ENCODE measurements at places on chromosomes 4 and X. TPM values are rescaled to one million over a fixed set of nuclear protein-coding genes. Genes with fewer than 3 reads are reported as not detected.

DNA sequence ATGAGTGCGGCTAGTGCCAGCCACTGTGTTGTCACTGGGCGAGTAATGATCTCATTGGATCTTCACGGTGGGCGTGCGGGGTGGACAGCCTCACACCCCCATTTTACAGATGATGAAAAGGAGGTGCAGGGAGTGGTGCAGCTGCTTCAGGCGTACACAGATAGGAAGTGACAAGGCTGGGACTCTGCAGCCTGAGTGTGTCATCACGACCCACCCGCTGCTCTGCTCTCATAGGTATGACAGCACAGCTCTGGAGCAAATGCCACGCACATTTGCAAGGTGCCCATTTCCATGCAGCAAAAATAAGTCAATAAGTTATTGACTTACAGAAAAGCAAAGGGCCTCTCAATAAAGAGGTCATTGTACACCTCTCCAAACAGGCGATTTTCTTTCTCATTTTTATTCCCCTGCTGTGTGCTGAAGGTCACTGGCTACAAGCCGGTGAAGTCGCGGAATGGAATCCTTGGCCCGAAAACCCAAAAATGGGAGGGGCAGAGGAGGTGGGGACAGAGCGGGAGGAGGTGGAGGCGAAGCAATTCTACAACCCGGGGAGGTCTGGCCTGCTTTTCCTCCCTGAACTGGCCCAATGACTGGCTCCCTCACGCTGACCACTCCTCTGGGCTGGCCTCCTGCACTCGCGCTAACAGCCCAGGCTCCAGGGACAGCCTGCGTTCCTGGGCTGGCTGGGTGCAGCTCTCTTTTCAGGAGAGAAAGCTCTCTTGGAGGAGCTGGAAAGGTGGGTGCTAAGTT is at the start of gene SOD3:
SOD3 (plus strand) TSS at position 658 of the 750 bp plus-strand sequence. CDS start 3,949 bp downstream, outside the sequence.
- no peaks in the 10 kb centered on the region for H3K36me3 ChIP-seq
- no peaks in the 10 kb centered on the region for H3K27me3 ChIP-seq
- H3K27ac ChIP-seq, result peak within 1 kb of the TSS; percentile 70
- DNase-seq, result peak; percentile 81

DNA sequence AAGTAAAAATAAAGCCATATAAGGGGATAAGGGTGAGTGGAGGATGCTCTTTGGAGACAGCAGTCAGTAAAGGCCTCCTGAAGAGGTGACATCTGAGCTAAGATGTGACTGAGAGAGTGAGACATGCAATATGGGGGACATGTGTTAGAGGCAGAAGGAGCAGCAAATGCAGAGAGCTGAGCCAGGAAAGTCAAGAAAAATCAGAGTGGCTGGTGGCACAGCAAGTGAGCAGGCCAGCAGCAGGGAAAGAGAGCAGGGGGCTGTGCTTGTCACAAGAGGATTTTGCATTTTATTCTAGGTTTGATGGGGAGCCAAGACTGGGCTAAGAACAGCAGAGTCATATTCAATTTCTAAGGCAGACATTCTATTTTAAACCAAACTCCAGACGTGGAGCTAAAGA is 394.5 kb downstream of the KCNIP4 start:
- no peaks in the 10 kb centered on the region for H3K27me3 ChIP-seq
- no peak for DNase-seq

Gene MAGEB2
- not detected for total RNA-seq

Gene PROM1
- not detected for total RNA-seq

Gene RASGEF1B
- 0.84 TPM for total RNA-seq

- no peak for DNase-seq
- no peak overlapping the region for H3K27ac ChIP-seq
- no peaks in the 10 kb centered on the region for H3K36me3 ChIP-seq
Observed at GRCh38 chrX:109872021-109872732, 130.7 kb upstream of the TMEM164 start.

DNA sequence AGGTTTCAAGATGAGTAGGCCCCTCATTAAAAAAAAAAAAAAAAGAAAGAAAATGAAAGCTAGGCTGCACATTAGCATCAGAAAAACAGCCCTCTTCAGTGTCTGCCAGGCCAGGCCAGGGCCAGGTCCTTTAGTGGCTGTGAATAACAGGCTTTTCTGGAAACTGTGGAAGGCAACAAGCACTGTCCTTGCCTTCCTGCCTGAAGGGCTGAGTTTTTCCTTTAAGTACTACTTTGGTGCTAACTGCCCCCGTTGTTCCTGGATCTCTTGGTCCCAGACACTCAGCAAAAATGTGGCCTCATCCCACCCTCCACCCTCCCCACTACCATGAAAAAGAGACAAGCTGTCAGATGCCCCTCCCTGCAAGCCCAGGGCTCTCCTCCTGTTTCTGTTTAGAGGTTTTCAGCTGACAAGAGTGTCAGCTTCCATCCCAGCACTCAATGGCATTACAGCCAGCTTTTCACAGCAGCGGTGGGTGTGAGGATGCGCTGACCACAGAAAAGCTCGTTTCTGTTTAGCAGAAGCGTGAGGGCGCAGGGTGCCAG is 174.2 kb downstream of the NHS start:
- no peak overlapping the region for H3K27ac ChIP-seq
- no peaks in the 10 kb centered on the region for H3K36me3 ChIP-seq
- H3K4me1 ChIP-seq, result peaks cover 28% of the 10 kb centered on the region
- H3K4me3 ChIP-seq, result no peak overlapping the region
- no peak for DNase-seq

Gene SCD5
- 23.9 TPM for total RNA-seq

- peaks cover 85% of the 10 kb centered on the region for H3K4me1 ChIP-seq
- H3K36me3 ChIP-seq, result peaks cover 2% of the 10 kb centered on the region
- DNase-seq, result no peak
- no peaks in the 10 kb centered on the region for H3K27me3 ChIP-seq
- H3K27ac ChIP-seq, result peak overlapping the region; percentile 89
Observed at GRCh38 chr4:85792376-85793232, 317.7 kb downstream of the ARHGAP24 start.

DNA sequence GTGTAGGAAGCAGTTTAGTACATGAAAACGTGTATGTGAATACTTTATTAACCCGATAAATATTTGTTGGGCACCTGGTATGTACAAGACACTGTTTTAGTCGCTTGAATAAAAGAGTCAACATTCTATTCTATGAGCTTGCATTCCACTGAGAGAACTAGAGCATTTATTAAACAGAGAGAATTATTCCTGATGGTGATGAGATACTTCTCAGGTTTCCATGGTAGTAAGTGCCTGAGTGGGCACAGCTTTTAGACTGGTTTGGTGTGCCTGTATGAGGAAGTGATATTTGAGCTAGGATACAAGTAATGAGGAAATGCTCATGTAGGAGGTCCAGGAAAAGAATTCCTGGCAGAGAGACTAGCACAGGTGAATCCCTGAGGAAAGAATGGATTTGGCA is 94.2 kb downstream of the ATP10D start:
- peak overlapping the region; percentile 92 for H3K27ac ChIP-seq
- H3K36me3 ChIP-seq, result peaks cover 48% of the 10 kb centered on the region
- no peaks in the 10 kb centered on the region for H3K27me3 ChIP-seq
- peaks cover 31% of the 10 kb centered on the region for H3K4me1 ChIP-seq

DNA sequence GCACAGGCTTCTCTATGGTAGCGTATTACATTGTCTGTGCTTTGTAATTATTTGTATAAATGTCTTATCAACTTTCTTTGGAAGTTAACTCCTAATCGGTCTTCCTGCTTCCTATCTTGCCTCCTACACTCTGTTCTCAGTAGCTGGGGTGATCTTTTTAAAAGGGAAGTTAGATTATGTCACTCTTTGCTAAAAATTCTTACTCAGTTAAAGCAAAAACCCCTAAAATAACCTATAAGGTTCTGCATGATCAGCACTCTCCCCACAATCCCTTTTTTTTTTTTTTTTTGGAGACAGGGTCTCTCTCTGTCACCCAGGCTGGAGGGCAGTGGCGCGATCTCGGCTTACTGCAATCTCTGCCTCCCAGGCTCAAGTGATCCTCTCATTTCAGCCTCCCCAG is 2.6 kb upstream of the PRPS1 start:
- no peak overlapping the region for H3K4me3 ChIP-seq
- no peaks in the 10 kb centered on the region for H3K36me3 ChIP-seq
- no peaks in the 10 kb centered on the region for H3K27me3 ChIP-seq
- no peak for DNase-seq
- peaks cover 12% of the 10 kb centered on the region for H3K4me1 ChIP-seq
- no peak overlapping the region for H3K27ac ChIP-seq

Gene NSUN7
- total RNA-seq, result 2.4 TPM

DNA sequence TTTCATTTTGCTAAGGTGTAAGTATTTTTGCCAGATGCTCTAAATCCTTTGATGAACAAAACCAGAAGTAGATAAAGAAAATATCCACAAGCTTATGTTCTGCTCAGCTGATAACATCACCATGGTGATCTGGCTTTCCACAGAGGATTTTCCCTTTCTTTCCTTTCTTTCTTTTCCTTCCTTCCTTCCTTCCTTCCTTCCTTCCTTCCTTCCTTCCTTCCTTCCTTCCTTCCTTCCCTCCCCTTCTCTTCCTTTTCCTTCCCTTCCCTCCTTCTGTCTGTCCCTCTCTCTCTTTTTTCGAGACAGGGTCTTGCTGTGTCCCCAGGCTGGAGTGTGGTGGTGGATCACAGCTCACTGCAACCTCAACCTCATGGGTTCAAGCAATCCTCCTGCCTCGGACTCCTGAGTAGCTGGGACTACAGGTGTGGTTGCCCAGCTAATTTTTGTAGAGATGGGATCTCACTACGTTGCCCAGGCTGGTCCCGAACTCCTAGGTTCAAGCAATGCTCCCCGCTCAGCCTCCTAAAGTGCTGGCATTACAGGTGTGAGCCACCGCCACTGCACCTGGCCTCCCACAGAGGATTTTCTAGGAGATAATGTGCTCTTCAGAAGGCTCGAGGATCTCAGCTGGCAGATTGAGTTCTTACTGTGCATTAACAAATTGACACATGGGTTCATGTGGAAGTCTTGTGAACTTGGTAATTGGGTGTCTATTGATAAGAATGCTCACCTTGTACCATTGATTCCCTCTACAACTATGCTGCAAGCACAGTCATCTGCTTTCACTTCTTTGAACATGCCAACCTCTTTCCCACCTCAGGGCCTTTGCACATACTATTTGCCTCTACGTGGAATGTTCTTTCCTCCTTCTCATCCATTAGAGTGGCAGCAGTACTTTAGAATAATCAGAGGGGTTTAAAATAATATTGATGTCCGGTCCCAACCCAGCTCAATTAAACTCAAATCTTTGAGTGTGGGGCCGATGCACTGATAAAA is 1.4 kb upstream of the RHOH start:
- no peak for DNase-seq
- no peak overlapping the region for H3K4me3 ChIP-seq
- peaks cover 7% of the 10 kb centered on the region for H3K4me1 ChIP-seq

- no peaks in the 10 kb centered on the region for H3K27me3 ChIP-seq
- no peaks in the 10 kb centered on the region for H3K36me3 ChIP-seq
- H3K4me1 ChIP-seq, result no peaks in the 10 kb centered on the region
- no peak for DNase-seq
Observed at GRCh38 chr4:150096625-150097024, 18.4 kb downstream of the DCLK2 start.

- H3K27me3 ChIP-seq, result no peaks in the 10 kb centered on the region
- no peak overlapping the region for H3K4me3 ChIP-seq
- no peaks in the 10 kb centered on the region for H3K36me3 ChIP-seq
- DNase-seq, result no peak
- H3K4me1 ChIP-seq, result peaks cover 9% of the 10 kb centered on the region
Observed at GRCh38 chr4:157957905-157958304, 214.9 kb downstream of the GASK1B start.

DNA sequence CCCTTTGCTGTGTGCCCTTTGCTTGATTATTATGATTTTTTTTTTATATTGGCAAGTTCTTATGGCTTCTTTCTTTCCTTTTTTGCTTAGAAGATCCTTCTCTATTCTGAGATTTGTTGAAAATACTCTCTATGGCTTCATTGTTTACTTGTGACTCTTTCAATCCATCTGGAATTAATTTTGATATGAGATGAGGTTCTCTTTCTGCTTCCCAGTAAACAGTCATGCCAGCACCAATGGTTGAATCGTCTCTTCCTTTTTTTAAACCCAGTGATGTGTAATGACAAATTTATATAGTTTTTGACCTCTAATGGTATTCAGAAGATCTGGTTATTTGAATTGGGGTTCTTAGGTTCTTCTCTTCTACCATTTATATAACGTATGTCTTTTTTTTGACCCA is 121.8 kb downstream of the ARHGAP10 start:
- peaks cover 62% of the 10 kb centered on the region for H3K4me1 ChIP-seq
- no peak overlapping the region for H3K4me3 ChIP-seq
- H3K36me3 ChIP-seq, result peaks cover 27% of the 10 kb centered on the region
- H3K27ac ChIP-seq, result peak overlapping the region; percentile 94
- no peaks in the 10 kb centered on the region for H3K27me3 ChIP-seq
- DNase-seq, result no peak

- DNase-seq, result peak; percentile 98
- H3K27ac ChIP-seq, result peak overlapping the region; percentile 97
- no peaks in the 10 kb centered on the region for H3K27me3 ChIP-seq
- peak overlapping the region; percentile 95 for H3K4me3 ChIP-seq
- H3K36me3 ChIP-seq, result no peaks in the 10 kb centered on the region
- H3K4me1 ChIP-seq, result peaks cover 50% of the 10 kb centered on the region
Observed at GRCh38 chr4:6986781-6987587, 56.2 kb upstream of the TADA2B start.

GRCh38 chrX:46961574-46962283 is 49.5 kb downstream of the JADE3 start:
- no peak overlapping the region for H3K4me3 ChIP-seq
- no peaks in the 10 kb centered on the region for H3K27me3 ChIP-seq
- DNase-seq, result no peak
- H3K36me3 ChIP-seq, result no peaks in the 10 kb centered on the region
- H3K27ac ChIP-seq, result no peak overlapping the region
- peaks cover 33% of the 10 kb centered on the region for H3K4me1 ChIP-seq

- H3K4me3 ChIP-seq, result no peak overlapping the region
- H3K27me3 ChIP-seq, result no peaks in the 10 kb centered on the region
- no peaks in the 10 kb centered on the region for H3K4me1 ChIP-seq
- DNase-seq, result no peak
Observed at GRCh38 chrX:70026851-70027200, 22.9 kb downstream of the AWAT2 start.

Gene ABLIM2
- total RNA-seq, result 0.31 TPM

Gene RRAGB
- total RNA-seq, result 30.3 TPM

- peak overlapping the region; percentile 93 for H3K27ac ChIP-seq
- H3K4me3 ChIP-seq, result peak overlapping the region; percentile 82
- H3K27me3 ChIP-seq, result no peaks in the 10 kb centered on the region
- H3K4me1 ChIP-seq, result peaks cover 26% of the 10 kb centered on the region
- peaks cover 16% of the 10 kb centered on the region for H3K36me3 ChIP-seq
Observed at GRCh38 chrX:136147976-136148375, 643 bp downstream of the FHL1 start.

Gene CPLX1
- not detected for total RNA-seq

Gene HTR2C
- not detected for total RNA-seq

DNA sequence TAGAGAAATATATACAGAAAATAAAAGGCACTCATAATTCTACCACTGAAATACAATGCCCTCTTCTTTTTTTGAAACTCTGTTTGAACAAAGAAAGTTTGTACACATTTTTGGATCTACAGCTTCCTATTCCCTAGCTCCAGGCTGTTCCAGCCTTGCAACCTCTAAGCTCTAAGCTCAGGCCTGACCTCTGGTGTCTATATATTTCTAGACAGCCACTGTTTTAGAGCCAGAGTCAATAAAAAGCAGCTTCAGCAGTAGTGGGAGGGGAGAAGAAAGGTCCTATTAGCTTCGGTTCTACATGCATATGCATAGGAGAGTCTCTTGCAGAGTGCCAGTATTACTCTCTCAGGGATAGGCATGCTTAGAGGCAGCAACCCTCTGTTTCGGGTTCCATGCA is 39.7 kb downstream of the CLDN2 start:
- no peak overlapping the region for H3K27ac ChIP-seq
- no peak for DNase-seq
- H3K4me3 ChIP-seq, result no peak overlapping the region

GRCh38 chrX:15373976-15374375 is 10.2 kb downstream of the VEGFD start:
- no peak overlapping the region for H3K4me3 ChIP-seq
- H3K27me3 ChIP-seq, result peaks cover 3% of the 10 kb centered on the region
- H3K36me3 ChIP-seq, result no peaks in the 10 kb centered on the region
- H3K4me1 ChIP-seq, result peaks cover 11% of the 10 kb centered on the region

Gene UGT2A3
- not detected for total RNA-seq
